ENCODE measurements at places on chromosomes 3 and 15.
A peak's percentile ranks its signal among the peaks of the same experiment; 100 is the strongest.

DNA sequence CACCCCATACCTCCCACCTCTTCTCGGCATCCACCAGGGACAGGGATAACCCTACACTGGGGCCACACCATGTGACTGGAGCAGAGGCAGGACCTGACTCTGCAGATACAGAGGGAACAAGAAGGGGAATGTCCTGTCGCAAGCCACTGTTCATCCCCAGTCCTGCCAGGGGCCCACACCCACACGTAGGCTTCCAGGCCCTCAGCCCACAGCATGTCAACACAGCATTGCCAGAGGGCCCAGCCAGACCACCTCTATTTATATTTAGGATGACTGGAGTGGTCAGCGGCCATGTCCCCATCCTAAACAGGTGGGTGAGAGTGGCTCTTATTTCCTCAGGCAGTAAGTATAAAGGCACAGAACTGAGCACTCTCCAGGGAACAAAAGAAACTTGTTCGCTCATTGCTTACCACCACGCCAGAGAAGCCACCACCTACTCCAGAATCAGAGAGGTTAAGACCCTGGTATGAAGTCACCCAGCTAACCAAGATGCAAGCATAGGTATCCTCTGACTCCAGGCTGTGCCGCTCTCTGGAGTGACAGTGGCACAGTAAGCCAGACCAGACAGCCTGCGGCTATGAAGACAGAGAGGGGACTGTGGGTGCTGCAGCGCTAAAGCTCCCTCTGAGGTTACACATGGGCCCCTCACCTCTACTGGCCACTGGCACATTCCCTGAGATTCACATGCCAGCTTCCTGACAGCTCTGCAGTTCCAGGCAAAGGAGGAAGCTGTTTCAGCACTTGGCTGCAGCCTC, 67.9 kb downstream of the LRIG1 start:
- DNase-seq: no peak

DNA sequence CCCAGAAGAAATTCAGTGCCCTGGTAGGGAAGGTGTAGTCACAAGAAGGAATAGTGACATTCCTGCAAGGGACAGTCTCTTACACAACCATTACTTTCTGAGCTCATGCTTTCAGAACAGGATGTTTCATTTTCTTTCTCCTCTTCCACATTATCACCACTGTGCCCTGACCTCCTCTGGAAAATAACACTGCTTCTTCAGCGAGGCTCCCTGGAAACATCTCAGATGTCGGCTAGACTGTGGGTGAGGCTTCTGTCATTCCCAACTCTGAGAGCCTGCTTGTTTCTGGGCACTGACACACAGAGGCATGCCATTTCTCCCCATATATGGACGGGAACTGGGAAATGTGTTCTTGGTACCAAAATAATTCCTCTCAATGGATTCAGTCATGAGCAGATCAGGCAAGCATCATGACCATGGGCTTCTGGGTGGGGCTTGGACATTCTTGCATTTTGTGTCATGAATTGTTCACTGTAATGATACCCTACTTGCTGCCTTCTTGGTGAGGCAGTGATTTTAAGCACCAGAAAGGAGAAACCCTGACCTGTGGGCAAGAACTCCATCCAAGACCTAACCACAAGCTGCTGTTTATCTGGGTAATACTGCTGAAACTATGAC, 14.3 kb upstream of the TNFAIP8L3 start:
- DNase-seq: peak; percentile 75

- no peak for DNase-seq
Measured at GRCh38 chr3:16869261-16870005, 15.3 kb upstream of the PLCL2 start.

DNA sequence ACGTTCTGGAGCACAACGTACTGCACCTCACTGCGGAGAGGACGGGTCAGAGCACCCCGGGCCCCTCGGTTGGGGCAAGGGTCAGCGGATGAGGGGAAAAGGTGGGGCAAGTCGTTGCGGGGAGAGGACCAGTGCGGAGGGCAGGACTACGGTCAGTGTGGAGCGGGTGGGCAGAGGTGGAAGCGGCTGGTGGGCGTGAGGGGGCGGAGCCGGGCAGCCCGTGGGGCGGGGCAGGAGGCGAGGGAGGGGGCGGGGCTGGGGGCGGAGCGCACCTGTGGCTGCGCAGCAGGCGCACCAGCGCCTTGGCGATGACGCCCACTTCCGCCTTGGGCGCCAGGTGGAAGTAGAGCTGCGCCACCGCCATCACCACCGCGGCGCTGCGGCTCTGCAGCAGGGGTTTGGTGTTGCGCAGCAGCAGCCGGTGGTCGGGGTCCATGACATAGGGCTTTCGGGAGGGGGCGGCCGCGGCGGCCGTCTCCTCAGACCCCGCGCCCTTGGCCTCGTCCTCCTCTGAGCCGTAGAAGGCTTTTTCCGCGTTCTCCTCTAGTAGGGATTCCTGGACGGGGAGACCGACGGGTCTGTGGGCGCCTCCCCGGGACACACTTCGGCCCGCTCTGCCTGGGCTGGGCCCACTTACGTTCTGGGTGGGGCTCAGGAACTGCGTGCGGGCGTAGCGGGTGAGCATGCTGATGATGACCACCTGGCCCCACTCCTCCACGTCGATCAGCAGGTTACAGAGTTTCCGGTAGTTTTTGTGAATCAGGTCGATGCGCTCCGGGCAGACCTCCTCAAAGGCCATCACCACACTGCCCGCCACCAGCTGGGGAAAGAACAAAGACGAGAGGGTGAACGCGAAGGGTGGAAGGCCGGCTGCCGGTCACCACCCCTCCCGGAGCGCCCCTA, 29.2 kb downstream of the AP3B2 start:
- no peak for DNase-seq

DNA sequence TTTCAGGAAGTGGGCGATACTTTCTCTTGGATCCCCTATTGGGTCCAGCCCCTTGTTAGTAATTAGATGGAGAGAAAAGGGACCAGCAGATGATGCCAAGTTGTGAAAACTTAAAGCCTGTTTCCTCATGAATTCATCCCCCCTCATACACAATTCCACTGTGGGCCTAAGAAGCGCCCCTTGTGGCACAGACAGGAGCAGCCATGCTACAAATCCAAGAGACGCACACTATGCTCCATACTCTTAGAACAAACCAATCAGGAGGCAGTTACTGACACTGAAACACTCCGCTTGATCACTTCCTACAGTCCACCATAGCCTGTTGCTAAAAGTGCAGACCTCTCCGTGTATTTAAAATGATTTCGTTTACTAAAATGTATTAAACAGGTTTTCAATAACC, 111.3 kb upstream of the ARRDC4 start:
- no peak for DNase-seq

GRCh38 chr3:72798552-72799195, 49.6 kb downstream of the SHQ1 start:
- no peak for DNase-seq

DNA sequence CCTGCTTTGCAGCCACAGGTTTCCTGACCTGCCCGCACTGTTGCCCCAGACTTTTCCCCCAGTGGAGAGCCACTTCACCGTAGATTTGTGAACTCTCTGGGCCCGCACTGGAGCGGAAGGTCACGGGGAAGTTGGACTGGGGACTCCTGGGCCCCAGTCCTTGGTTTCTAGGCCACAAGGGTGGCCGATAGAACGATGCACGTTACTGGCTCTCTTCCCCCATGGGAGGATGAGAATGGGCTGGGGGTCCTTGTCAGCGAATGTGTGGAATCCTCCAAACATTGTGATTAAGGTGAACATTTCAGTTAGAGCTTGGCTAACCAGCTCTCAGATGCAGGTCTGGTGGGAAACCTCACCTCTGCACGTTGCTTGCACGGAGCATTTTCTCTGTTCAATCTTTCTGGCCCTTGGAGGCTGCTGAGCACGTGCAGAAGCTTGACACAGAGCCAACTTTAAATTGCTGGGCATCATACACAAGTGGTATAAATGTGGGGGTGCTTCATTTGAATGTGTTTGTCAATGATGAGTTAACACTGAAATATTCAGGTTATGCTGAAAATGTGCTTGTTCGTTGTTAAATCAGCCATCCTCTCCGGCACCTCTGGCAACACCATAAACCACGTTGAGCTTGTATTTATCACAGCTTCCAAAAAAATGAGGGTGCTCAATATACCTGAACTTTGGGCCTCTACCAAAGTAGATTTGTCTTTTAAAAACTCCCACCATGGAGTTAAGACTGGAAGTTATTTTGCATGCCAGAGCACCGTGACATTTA, 976 bp downstream of the DIS3L start:
- DNase-seq: peak; percentile 47

- DNase-seq: no peak
Measured at GRCh38 chr3:139940622-139941021, 5.6 kb downstream of the CLSTN2 start.

All from AG09309 (cell line).